MCF 10A (cell line): ENCODE measurements at places on chromosomes 1 and 21. TPM values are rescaled to one million over a fixed set of nuclear protein-coding genes. Genes with fewer than 3 reads are reported as not detected.

Gene APCS
- total RNA-seq = not detected in 2 replicates

Gene RGS13
- not detected in 2 replicates for total RNA-seq

Gene CRYBG2
- total RNA-seq = 8.6 and 14.2 TPM in 2 replicates

Gene SLAMF6
- total RNA-seq = not detected in 2 replicates

Gene HCN3
- 2.5 and 4.3 TPM in 2 replicates for total RNA-seq
